Activated T-cell treated with anti-CD3 and anti-CD28 coated beads, Interleukin-2, amount 50 U/mL, for 72 hours (primary cell): ENCODE measurements at places on chromosomes 12 and 14. TPM values are rescaled to one million over a fixed set of nuclear protein-coding genes. Genes with fewer than 3 reads are reported as not detected.

DNA sequence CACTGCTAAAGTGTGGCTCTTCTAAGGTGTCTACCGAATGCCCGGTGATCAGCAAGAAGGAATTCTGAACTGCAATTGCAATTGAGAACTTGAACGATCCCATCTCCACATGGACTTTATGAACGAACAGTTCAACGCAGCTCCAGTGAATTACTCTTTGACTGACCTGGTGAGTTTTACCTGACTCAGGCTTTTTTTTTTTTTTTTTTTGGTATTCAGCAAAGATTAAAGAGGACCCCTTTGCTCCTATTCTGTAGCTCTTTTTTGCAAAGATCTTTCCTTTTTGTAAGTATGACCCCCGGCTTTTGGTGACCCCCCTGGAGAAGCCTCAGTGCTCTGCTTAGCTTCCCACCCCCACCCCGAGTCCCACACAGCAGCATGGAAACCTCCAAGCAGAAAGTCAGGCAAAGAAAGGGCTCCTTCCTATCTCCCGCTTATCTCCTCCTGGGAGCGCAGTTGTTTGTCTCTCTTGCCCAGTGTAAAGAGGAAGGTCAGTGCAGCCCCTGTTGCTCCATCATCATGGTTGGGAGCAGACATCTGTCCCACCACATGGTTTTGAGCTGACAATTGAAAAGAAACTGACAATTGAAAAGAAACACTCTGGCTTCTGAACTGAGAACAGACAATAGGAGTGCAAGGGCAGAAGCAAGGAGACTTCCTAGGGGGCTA lies 72.1 kb upstream of the DIO3 start:
- peaks cover 23% of the 10 kb centered on the region for H3K27me3 ChIP-seq
- peaks cover 1% of the 10 kb centered on the region for H3K36me3 ChIP-seq
- H3K27ac ChIP-seq: no peak overlapping the region
- H3K4me1 ChIP-seq: no peaks in the 10 kb centered on the region

DNA sequence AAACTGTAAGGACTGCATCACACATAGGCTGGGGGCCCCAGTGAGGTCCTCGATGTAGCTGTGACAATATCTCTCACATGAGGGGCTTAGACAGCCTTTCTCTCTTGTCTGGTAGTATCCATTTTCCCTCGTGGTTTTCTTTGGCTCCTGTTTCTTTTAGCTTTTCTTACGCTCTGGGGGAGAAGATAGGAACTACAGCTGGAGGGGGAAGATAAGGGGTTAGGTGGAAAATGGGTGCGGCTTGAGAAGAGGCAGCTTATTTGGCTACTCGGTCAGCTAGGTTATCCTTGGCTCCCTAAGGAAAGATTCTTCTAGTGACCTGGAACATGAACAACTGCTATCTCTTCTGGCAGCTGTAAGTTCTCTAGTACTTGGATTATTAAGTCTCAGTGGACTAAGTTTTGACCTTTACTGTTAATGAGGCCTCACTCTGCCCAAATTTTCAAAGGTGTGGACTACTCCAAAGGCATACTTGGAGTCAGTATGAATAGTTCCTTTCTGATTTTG lies 28.7 kb upstream of the CPNE8 start:
- no peaks in the 10 kb centered on the region for H3K27me3 ChIP-seq
- H3K36me3 ChIP-seq: peaks cover 4% of the 10 kb centered on the region
- no peak for DNase-seq
- H3K4me3 ChIP-seq: no peak overlapping the region

DNA sequence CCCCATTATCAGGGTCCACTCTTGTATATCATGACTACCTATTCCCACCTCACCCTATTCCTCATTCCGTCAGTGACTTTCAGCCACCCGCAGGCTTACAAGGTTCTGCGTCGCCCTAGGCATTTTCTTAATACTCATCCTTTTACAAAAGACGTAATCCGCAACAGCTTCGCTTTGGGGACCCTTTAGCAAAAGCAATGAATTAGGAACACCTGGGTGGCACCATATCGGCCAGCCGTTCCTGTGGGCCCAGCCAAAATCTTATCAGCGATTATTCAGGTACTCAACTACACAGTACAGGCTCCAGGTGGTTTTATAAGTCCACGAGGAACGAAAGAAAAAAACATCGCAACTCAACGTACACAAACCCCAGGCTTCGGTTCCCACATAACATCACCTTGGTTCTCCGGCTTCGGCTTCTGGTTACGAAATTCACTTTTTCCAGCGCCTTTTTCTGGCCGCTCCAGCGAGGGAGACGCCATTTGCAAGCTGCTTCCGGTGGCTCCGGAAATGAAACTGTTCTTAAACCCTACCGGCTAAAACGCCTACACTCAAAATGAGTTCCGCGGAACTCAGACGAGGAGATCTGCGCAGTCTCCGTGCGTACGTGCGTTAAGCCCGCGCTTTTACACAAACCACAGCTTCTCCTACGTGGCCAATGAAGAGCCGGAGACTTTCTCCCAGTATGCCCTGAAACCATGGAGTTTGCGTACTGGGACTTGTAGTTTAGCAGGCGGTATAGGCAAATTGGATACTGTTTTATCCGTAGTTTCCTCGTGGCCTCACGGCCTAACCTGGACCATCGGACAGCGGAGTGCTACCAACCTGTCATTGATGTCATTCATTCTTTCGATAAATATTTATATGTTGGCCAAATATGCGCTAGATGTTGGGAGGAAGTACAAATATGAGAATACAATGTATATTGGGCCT lies at the start of gene KRR1:
KRR1 (minus strand) TSS at position 494 of the 933 bp plus-strand sequence; CDS start at position 482, 12 bp downstream.
- H3K36me3 ChIP-seq: peaks cover 8% of the 10 kb centered on the region
- no peaks in the 10 kb centered on the region for H3K27me3 ChIP-seq
- peak; percentile 85 for DNase-seq
- H3K4me1 ChIP-seq: peaks cover 47% of the 10 kb centered on the region
- H3K27ac ChIP-seq: peak within 1 kb of the TSS; percentile 99

DNA sequence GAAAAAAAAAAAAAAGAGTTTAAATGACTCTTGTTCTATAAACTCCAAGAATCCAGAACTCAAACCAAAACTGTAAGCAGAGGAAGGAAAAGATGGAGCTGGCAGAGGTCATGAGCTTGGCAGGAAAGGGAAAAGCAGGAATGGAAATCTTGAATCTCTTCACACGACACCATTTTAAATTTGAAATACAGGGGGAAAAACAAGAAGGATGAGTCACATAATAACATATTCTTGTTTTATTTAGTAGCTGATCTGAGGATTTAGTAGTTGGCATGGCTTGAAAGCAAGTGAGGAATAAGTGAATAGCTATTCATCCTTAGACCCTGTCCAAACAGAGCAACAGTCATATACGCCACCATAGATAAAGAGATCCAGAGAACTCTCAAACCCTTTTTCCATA lies 35.0 kb downstream of the EPS8 start:
- no peaks in the 10 kb centered on the region for H3K36me3 ChIP-seq
- no peak overlapping the region for H3K4me3 ChIP-seq
- H3K4me1 ChIP-seq: peaks cover 9% of the 10 kb centered on the region
- H3K27me3 ChIP-seq: peaks cover 11% of the 10 kb centered on the region
- H3K27ac ChIP-seq: no peak overlapping the region

GRCh38 chr12:92552412-92553108 lies 150.2 kb upstream of the PLEKHG7 start:
- H3K4me1 ChIP-seq: peaks cover 2% of the 10 kb centered on the region
- no peak overlapping the region for H3K4me3 ChIP-seq
- no peak overlapping the region for H3K27ac ChIP-seq
- H3K36me3 ChIP-seq: peaks cover 5% of the 10 kb centered on the region
- H3K27me3 ChIP-seq: no peaks in the 10 kb centered on the region

DNA sequence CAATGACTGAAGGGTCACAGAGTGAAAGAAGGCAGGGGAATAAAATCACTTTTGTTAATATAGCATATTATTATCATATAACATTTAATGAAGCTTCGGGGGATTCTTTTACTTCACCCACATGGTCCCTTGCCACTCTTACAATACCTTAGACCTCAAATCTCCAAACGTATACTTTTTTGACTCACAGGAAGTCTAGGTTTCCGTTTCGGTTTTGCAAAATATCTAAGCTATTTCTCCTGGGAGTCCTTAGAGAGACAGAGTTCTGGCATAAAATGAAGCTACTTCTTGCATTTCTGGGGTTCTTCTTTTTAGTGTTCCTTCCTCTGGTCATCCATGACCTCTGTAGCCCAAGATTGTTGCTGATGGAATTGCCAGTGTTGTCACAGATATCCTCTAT lies 590.5 kb upstream of the ATP2B1 start:
- H3K4me1 ChIP-seq: peaks cover 19% of the 10 kb centered on the region
- peak overlapping the region; percentile 59 for H3K4me3 ChIP-seq
- DNase-seq: no peak
- no peak overlapping the region for H3K27ac ChIP-seq
- peaks cover 32% of the 10 kb centered on the region for H3K27me3 ChIP-seq
- no peaks in the 10 kb centered on the region for H3K36me3 ChIP-seq

DNA sequence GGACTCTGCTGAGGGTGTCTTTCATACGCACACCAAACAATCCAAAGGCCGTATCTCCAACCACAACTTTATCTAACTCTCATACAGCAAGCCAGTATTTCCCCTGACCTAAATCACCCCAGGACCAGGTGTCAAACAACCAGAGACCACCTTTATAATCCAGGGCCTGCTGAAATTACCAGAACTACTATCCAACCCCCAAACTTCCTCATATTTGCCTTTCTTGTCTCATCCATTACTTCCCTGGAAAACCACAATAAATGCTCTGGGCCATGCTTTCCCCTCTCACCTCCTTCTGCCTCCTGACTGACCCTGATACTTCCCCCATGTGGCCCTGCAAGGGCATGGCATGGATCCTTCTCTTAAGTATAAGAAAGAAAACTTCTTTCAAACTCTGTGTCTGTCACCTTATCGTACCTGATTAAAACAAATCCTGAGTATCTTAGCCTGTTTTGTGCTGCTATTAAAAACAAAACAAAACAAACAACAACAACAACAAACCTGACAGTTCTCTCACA lies 44.7 kb upstream of the CRACR2A start:
- no peak for DNase-seq
- H3K27ac ChIP-seq: no peak overlapping the region
- H3K4me1 ChIP-seq: peaks cover 7% of the 10 kb centered on the region
- no peak overlapping the region for H3K4me3 ChIP-seq

DNA sequence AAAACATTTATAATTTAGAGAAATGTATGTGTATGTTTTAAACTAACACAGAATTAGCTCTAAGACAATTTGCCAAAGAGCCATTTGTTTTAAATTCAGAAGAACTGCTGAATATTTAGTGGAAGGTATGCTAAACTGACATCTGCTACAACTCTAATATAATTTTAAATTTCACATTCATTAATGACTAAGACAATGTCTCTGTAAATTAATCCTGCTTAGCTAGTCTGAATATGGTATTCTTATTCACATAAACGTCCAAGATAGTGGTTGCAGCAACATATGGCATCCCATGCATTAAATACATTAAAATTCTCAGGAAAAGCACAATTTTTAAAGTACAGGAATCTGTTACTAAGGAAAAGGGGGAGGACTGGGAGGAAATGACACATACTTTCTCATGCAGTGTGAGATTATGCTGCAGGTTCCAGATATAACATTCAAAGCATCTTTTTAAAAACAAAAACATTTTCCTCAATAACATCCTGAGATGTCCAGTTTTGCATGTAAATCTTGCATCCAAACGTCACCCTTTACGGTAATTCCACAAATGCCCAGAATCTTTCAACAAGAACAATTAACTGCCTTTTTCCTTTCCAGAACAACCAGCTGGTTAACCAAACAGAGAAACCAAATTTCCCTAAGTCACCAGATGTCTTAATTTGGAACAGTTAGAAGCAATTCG lies 26.9 kb downstream of the WDR89 start:
- no peak for DNase-seq
- no peaks in the 10 kb centered on the region for H3K27me3 ChIP-seq
- peak overlapping the region; percentile 30 for H3K27ac ChIP-seq
- peaks cover 5% of the 10 kb centered on the region for H3K36me3 ChIP-seq

DNA sequence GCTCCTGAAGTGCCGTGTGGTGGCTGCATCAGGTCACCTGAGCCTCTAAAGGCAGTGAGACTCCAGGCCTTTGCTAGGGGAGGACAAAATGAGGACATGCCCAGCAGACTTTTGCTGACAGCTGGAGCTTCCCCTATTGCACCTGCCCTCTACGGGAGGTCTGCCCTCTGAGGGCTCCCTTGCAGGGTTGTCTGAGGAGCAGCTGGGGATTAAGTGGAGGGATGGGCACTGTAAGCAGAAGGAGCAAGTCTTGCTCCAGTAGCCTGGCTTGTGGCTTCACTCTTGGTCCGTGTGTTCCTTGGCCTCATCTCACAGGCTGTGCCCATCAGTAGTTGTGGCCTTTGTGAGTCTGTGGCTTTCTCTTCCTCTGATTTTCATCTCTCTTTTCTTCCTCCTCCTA lies 66.9 kb upstream of the NRXN3 start:
- H3K4me3 ChIP-seq: no peak overlapping the region
- no peaks in the 10 kb centered on the region for H3K4me1 ChIP-seq
- DNase-seq: no peak
- no peak overlapping the region for H3K27ac ChIP-seq
- peaks cover 6% of the 10 kb centered on the region for H3K27me3 ChIP-seq
- H3K36me3 ChIP-seq: no peaks in the 10 kb centered on the region

DNA sequence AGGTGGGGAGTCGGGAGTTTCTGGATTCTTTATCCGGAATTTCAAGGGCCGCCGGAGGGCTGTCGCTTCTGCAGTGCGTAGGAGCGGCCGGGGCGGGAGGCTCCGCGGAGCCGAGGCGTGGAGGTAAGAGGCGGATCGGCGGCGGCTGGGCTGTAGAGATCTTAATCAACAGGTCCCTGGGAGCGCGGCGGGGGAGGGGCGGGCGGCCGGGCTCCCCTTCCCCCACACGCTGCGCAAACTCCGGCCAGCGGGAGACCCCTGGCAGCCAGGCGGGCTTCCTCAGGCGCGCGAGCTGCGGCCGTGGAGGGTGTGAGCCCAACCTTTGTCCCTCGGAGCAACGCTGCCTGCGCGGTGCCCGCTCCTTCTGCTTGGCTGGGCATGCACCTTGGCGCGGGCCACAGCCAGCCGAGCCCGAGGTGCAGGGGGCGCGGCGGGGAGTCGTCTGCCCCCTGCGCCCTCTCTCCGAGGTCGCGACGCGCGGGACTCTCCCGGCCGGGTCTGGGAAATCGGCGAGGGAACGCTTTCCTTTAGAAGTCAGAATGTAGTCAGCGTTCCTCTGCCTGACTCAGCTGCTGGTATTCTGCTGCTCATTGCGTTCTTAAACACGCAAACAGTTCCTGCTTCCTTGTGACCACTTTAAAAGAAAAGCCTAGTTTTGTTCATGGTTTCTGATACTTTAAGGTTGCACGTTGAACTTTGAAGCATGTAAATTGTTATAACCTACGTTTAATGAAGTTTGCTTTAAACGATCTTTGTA lies at the start of gene PALS1:
PALS1 (plus strand) TSS at position 25 of the 757 bp plus-strand sequence. CDS start 37,736 bp downstream, outside the sequence.
- peak within 1 kb of the TSS; percentile 90 for H3K27ac ChIP-seq
- H3K27me3 ChIP-seq: peaks cover 18% of the 10 kb centered on the region
- peaks cover 19% of the 10 kb centered on the region for H3K4me1 ChIP-seq
- no peak for DNase-seq

DNA sequence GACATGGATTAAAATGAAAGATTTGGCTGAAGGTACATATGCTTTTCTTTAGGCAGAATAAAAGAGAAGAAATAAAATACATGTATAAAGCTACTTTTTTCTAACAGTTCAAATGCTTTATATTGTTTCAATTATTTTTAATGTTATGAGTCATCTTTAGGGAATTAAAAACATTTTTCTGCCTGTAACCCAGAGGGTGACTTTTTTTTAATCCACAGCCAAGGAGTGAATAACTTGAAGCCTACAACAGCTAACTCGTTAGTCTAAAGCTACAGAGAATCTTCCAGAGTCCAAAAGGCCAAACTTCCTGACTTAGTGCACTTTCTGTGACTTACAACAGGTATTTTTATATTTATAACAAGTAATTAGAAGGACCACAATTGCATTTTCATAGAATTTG lies 151.6 kb downstream of the SEC23A start:
- H3K4me3 ChIP-seq: no peak overlapping the region
- H3K4me1 ChIP-seq: no peaks in the 10 kb centered on the region
- H3K36me3 ChIP-seq: no peaks in the 10 kb centered on the region
- no peak overlapping the region for H3K27ac ChIP-seq
- H3K27me3 ChIP-seq: no peaks in the 10 kb centered on the region
- DNase-seq: no peak

Gene TEX52
- total RNA-seq: 0.48 TPM

Gene ART4
- total RNA-seq: not detected

Gene MANSC1
- 1.5 TPM for total RNA-seq
